ENCODE measurements at places on chromosomes 6 and 20.

DNA sequence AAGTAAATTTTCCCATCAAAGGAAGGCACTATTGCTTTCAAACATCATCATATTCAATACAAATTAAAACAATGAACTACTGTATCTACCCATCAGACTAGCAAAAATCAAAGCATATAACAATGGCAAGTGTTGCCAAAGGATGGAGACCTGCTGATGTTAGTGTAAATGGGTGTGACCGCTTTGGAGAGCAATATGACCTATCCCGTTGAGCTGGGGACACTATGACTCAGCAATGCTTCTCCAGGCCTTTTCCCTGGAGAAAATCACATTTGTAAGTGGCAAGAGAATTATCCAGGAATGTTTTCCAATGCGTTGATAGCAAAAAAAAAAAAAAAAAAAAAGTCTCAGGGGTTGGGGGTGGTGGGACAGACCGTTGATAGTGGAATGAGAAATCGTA, 46.1 kb downstream of the PHACTR3 start:
- no peak for DNase-seq

GRCh38 chr20:62982124-62983075, 24.4 kb downstream of the BHLHE23 start:
- DNase-seq = no peak

DNA sequence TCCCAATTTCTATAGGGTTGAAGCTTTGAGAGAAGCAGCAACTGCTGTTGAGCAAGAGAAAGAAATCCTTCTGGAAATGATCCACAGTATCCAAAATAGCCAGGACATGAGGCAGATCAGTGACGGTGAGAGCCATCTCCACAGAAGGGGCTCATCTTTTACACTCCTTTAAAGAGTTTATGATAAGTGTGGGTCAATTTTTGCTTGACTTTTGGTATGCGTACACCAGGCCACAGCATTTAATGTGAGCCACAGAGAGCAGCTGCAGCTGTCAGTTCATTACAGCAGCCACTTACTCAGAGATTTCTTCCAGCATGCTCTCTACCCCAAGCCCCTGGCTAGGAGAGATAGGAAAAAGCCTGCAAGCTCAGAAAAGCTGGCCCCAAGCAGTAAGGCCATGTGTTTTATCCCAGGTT, 9.9 kb downstream of the BAG2 start:
- no peak for DNase-seq

- no peak for DNase-seq
These were observed 54.1 kb upstream of the SHLD1 start for GRCh38 chr20:5696011-5696559.

- no peak for DNase-seq
These were observed 57.5 kb downstream of the PRDM1 start for GRCh38 chr6:106143665-106144064.

DNA sequence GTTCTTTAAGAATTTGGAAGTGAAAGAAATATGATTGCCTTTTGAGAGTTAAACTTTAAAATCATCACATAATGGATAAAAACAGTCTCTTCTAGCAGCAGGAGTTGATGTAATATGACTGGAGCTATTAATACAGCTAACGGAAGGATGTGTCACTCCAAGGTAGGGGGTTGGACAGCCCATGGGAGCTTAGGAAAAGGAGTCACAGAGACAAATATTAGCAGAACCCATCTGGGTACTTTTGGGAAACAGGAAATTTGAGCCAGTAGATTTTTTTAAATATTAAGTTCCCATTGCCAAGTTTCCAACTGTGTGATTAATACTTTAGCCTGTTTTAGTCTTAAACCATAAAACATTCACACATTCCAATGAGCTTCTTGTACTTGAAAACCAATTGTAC, 164.7 kb upstream of the RIMS1 start:
- no peak for DNase-seq

DNA sequence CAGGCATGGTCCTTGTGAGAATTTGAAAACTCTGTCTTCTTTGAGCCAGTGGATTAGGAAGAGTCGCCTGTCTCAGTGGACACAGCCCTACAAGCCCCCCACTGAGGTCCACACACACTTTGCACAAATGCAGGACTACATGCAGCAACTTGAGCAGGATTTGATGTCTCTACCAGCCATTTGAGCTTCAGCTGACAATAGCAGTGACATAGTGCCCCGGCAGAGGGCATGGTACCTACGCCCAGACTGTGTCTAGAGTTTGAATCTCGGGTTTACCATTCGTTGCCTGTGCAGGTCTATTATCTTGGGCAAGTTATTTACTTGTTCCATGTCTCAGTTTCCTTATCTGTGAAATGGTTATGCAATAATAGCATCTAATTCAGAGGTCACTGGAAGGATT, 580.1 kb downstream of the TFAP2B start:
- DNase-seq = no peak

- DNase-seq = no peak
These were observed 37.0 kb downstream of the VSTM2L start for GRCh38 chr20:37939701-37940560.

GRCh38 chr6:40252531-40253258, 318.4 kb upstream of the MOCS1 start:
- DNase-seq = no peak

GRCh38 chr6:127539272-127539671, 20.1 kb upstream of the MTCL3 start:
- DNase-seq = peak; percentile 62

DNA sequence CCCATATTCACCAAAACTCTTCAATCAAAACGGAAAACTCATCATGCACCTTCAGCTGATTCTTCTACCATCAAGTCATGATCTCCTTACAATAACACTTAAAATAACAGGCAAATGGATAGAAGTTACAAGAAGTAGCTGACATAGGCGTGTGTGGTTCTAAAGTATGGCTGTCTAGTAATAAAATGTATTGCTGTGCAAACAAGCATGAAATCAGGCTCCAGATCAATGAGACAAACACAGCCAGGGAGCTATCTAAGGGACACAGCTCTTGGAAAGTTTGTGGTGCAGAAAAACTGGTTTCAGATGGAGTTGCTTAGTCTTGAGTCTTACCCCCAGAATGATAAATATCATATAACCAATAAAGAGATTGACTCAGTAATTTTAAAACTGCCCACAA, 434.8 kb upstream of the NOX3 start:
- no peak for DNase-seq

DNA sequence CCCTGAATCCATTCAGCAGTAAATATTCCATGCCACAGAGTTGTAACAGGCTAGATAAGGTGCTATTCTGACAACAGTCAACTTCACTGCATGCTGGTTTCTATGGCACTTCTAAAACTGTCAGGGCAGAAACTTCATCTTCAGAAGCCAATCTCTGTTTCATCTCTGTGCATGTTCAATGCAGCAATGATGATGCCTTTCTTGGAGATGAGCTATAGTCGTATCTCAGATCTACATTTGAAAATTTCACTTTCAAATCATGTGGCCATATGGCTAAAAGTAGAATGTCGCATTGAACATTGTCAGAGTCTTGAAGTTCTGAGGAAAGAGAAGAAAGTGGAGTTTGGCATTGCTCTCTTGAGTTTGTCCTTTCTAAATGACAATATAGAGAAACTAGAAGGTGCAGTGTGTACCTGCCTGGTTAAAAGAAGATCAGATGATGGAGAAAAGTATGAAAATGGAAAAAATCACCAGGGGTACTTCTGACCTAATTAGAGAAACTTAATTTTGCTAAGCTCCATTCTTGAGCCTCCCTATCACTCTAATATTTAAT, 49.0 kb upstream of the VSTM2L start:
- no peak for DNase-seq

GRCh38 chr6:44682280-44682679, 294.8 kb downstream of the CDC5L start:
- DNase-seq = no peak

GRCh38 chr6:41332842-41333736, 2.3 kb upstream of the NCR2 start:
- no peak for DNase-seq

DNA sequence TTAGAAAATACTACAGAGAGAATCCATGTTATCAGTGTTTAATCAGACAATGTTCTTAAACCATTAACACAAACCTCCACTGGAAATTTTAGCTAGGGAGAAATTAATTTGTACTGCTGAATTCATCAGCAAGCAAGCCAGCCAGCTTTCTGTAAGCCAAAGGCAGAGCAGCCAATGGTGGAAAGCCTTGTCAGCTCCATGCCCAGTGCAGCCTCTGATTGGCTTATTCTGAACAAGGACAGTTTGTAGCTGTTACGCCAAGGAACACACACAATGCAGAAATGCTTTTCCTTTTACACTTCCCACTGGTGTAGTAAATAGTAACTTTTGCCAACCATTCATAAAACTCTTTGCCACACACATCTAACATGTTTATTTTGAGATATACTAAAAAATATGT, 265.0 kb downstream of the TENT5A start:
- no peak for DNase-seq

DNA sequence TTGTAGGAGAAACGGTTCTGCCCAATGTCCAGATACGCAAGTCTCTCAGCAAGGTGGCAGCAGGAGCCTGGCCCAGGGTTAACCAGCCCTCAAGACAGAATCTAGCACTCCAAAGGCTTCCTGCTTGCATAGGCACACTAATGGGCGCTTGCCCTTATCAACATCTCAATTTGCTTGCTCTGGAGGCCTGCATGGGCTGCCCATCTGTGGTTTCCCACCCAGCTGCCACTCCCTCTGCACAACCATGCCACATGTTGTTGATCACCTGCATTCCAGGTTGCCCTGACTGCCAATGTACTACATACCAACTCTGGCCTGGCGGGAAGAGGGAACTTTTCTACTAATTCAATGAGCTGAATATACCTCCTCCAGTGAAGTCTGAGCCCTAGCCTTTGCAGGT, 74.6 kb downstream of the ATG5 start:
- DNase-seq = no peak

- no peak for DNase-seq
These were observed 64.7 kb upstream of the GATA5 start for GRCh38 chr20:62540504-62540903.

DNA sequence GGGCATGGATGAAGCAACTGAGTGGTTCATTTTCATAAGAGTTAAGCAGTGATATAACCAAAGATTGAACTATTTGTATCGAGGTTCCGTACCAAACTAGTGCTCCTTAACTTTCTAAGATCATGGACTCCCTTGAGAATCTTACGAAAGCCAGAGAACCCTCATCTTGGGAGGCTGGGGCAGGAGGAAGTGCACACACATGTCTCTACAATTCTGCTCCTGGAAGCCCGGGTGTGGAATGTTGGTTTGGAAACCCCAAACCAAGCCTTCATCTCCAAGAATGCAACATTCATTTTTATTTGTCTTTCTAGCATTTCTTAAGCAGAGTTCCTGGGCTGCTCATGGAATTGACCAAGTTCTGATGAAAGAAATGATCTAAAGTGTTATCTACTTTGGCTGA, 250.5 kb upstream of the PRND start:
- DNase-seq = no peak

GRCh38 chr6:85343428-85343827, 106.5 kb upstream of the NT5E start:
- DNase-seq = no peak

- DNase-seq = no peak
These were observed 1.6 kb downstream of the SLC44A4 start for GRCh38 chr6:31877125-31877650.

DNA sequence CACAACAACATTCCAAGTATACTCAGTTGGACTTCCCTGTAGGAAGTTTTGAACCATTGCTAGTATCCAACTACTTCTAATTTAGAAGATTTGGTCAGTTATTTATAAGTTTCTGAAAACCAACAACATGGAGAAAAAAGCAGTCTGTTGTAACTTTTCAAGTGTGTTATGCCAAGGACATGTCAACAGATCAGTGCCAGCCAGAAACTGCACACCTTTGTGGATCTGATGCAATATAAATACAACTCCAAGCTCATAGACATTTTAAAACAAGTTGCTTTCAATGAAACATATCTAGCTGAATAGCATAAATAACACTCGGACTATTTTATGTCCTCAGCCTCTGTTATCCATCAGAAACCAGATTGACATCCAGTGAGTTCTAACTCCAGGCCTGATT, 58.3 kb upstream of the CARMIL1 start:
- no peak for DNase-seq

DNA sequence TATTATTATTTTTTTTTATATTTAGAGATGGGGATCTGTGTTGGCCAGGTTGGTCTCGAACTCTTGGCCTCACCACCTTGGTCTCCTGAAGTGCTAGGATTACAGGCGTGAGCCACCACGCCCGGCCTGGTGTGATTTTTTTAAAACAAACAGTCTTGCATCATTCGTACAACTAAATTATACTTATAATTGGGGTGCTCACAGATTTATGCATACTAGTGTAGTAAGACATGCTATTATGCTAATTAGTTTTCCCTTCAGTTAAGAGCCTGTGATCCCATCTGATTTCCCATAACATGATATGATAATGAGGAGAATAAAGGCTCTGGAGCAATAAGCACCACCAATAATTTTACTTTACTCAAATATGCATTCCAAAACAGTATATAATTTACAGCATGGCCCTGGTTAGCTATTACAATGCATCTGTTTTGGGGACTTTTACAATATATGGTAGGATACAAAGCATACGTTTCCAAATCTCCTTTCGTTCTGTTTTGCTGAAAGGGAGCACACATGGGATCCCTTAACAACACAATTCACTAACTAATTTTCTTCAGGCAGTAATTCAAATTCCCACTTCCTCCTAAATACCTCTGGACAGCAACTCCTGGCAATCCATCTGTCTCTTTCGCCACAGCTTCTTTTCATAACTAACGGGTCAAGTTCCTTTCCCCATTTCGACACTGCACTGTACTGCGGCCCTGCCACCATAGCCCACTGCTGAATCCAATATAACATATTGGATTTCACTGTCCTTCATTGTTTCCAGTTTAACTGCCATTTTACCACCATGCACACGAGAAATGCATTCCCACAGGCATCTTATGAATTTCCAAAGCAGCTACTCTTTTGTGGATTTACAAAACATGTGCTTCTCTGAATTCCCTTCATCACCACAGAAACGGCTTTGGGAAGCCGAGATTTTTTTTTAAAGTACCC, 1.7 kb downstream of the NUDT3 start:
- DNase-seq = peak; percentile 79

DNA sequence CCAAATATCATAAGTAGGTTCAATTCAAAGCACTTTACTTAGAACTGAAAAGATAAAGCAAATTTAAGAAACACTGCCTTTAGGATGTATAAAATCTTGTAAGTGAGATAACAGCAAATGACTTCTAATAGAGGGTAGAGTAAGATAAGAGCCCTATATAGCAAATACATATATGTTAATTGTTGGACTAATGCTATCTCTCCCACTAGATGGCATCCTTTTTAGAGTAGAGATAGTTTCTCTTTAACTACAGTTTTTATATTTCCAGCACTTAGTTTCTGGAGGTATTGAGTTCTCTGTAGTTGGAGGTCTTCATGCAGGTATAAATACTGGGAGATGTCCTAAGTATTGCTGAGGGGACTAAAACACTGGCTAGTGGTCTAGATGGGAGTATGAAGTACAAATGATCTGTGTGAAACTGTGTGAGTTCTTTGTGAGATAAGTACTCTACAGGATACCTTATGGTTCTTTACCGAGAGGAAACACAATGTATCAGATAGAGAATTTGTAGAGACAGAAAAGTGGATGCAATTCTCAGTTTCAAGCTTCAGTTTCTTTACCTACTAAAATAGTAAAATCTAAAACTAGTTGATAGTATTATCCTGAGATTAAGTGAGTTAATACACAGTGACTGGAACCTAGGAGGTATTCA, 399.3 kb downstream of the KHDRBS2 start:
- DNase-seq = no peak

- no peak for DNase-seq
These were observed 2.4 kb downstream of the AGPAT4 start for GRCh38 chr6:161271343-161272030.
